ENCODE measurements at places on chromosomes 16 and 17. TPM values are rescaled to one million over a fixed set of nuclear protein-coding genes. Genes with fewer than 3 reads are reported as not detected.

The NPIPB6 gene
- total RNA-seq: 3.2 TPM

The ERN2 gene
- total RNA-seq: not detected

The ADCY7 gene
- total RNA-seq: 203 TPM

The TAT gene
- total RNA-seq: not detected

The MSLN gene
- total RNA-seq: not detected

The TP53 gene
- total RNA-seq: 61.2 TPM

GRCh38 chr17:28327031-28327607 is 8.1 kb downstream of the TMEM97 start:
- DNase-seq: no peak

- no peak for DNase-seq
These were observed 1.8 kb downstream of the SLC12A4 start for GRCh38 chr16:67966549-67967182.

- no peak for DNase-seq
These were observed 68.4 kb upstream of the NKD1 start for GRCh38 chr16:50479771-50480170.

DNA sequence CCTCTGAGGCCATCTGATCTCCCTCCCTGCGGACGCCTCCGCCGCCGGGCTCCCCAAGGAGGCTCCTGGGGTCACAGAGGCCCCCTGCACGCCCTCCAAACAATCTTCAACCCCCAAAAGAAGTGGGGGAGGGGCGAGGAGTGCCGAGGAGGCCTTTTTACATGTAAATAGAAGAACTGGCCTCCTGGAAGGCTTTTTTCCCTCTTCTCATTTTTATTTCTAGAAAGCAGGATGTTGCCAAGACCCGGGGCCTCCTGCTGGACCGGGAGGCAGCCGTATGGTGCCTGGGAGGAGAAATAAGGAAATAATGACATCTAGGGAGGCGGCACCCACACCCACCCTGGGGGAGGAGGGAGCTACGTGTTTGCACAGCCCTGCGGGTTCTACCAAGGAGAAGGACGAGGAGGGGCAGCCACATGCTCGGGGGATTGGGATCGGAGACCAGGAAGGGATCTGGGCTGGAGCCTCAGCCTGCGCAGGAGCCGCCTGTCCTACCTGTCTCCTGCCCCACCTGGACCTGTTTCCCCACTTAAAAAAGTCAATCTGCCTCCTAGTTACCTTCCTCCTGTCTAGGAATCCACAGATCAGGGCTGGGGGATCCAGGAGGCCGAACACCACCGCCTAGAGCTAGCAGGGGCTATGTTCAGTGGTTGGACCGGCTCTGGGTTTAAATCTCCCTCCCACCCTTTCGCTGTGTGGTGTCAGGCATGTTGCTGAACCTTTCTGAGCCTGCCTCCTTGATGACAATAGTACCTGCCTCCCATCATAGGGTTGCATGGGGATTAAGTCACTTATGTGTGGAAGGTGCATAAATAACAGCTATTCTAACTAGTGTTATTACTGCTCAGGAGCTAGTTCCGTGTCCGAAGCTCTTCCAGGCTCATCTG is 175.7 kb upstream of the GSE1 start:
- no peak for DNase-seq

DNA sequence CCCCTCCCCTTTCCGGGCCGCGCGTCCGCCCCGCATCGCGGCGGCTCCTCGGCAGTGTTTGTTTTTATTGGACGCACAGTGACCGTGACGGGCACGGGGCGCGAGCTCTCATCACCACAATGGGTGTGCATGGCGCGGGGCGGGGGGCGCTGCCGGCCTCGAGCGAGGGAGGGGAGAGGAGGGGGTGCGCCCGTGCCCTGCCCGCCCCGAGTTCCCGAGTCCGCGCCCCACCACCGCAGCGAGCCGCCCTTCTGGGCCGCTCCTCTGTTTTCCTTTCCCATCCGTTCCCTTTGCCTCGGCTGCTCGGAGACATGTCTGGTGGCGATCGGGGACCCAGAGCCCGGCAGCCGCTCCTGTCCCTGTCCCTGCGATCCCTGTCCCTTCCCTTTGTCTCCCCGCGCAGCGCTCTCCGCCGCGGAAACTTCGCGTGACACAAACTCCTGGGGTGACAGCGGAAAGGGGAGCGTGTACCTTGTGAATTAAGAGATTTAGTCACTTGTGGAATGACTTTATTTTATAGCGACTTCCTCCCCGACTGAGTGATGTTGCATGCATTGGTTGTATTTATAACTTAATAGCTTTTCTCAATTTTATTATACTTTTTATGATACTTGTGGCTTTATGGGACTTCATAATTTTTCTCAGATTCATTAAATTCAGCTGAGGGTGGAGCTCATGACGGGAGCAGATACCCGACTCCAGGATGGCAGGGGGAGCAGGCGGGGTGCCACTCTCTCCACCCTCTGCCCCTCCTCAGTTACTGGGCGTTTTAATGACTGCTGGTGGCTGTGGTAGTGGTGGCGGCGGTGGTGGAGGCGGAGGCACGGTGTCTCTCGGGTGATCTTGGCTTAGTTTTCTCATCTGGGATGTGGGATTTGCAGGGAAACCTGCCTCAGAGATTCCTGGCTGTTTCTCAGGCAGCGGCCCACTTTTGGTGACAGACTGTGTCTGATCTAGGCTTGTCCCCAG is 40.8 kb downstream of the MRM1 start:
- no peak for DNase-seq

GRCh38 chr16:70454222-70455034 is at the start of gene FCSK:
FCSK (plus strand) TSS chr16:70454595; CDS start chr16:70463191, 8,596 bp downstream.
- DNase-seq: peak; percentile 49

- DNase-seq: no peak
These were observed 10.1 kb upstream of the KREMEN2 start for GRCh38 chr16:2953706-2954627.

- DNase-seq: no peak
These were observed 11.9 kb downstream of the TBX2 start for GRCh38 chr17:61411261-61412142.

DNA sequence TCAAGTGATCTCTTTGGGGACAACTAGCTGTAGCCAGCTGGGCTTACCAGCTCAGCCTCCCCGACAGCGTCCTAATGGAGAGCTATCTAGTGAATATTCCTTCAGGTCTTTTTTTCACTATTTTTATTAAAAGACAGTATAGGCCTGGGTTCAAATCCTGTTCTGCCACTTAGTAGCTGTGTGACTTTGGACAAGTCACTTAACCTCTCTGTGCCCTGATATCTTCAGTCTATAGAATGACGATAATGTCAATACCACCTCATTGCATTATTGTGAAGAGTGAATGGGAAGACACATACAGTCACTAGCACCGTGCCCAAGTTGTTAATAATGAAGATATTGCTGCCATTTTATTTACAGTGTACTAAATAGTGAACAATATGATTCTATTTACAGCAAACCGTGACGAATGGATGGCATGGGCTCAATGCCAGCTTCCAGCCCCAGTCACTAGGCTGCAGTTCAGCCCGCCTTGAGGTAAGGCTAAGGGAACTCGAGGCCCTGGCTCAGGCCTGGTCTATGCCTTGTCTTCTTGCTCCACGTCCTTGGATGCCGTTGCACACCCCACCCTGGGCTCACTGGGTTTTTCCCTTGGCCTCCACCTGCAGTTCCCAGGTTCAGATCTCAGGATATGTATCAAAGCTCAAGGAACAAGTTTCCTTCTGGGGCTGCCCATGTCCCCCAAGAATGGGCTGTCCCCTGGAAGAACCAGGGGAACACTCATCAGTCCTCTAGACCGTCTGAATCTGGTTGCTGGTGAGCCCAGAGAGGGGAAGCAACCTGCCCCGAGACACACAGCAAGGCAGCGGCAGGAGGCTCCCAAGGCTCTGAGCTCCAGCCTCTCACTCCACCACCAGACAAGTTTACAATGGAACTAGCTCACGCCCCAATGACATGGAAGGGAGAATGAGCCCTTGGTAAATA is 95.4 kb upstream of the TNRC6C start:
- DNase-seq: no peak

DNA sequence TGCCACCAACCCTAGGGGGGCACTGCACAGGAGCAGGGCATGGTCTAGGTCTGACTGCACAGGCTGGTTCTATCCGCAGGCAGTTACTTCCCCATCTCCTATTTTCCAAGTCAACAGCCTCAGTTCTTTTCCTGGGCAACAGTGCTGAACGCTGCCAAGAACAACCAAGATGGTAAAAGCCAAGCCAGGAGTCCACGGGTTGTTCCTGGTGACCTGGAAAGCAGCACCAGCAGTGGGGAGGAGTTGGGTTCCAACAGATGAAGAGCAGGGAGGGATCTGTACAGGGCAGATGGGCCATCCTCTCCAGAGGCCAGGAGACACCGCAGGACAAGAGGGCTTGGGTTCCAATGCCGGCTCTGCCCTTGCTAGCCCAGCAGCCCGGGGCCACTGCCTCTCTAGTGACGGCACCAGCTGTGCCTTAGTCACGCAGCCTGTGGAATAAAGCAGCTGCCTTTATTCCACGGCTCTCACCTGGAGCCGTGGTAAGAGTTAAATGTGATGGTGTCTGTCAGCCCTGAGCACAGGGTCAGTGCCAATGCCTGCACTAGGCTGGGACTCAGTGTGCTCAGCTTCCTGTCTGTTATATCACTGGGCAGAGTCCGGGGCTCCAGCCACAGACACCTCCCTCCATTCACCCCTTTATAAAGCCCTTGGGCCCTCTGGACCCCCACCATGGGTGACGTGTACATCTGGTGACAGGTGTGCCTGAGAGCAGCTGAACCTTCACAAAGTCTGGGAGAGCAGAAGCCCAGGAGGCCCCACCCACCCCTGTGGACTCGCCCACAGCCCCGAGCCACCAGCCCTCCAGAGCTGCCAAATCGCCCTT is 44.9 kb downstream of the MARF1 start:
- no peak for DNase-seq

GRCh38 chr16:30948667-30949649 is at the start of gene ORAI3:
ORAI3 (plus strand) TSS chr16:30949068; CDS start chr16:30949290, 222 bp downstream.
- DNase-seq: no peak

DNA sequence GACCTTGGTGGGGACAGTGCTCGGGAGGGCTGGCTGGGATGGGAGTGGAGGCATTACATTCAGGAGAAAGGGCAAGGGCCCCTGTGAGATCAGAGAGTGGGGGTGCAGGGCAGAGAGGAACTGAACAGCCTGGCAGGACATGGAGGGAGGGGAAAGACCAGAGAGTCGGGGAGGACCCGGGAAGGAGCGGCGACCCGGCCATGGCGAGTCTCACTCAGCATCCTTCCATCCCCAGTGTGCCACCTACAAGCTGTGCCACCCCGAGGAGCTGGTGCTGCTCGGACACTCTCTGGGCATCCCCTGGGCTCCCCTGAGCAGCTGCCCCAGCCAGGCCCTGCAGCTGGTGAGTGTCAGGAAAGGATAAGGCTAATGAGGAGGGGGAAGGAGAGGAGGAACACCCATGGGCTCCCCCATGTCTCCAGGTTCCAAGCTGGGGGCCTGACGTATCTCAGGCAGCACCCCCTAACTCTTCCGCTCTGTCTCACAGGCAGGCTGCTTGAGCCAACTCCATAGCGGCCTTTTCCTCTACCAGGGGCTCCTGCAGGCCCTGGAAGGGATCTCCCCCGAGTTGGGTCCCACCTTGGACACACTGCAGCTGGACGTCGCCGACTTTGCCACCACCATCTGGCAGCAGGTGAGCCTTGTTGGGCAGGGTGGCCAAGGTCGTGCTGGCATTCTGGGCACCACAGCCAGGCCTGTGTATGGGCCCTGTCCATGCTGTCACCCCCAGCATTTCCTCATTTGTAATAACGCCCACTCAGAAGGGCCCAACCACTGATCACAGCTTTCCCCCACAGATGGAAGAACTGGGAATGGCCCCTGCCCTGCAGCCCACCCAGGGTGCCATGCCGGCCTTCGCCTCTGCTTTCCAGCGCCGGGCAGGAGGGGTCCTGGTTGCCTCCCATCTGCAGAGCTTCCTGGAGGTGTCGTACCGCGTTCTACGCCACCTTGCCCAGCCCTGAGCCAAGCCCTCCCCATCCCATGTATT is 1.1 kb downstream of the CSF3 start:
- DNase-seq: no peak

- DNase-seq: no peak
These were observed 275.8 kb upstream of the MAF start for GRCh38 chr16:79876332-79876730.

GRCh38 chr17:28702026-28702751 is 9.5 kb downstream of the PROCA1 start:
- DNase-seq: no peak

DNA sequence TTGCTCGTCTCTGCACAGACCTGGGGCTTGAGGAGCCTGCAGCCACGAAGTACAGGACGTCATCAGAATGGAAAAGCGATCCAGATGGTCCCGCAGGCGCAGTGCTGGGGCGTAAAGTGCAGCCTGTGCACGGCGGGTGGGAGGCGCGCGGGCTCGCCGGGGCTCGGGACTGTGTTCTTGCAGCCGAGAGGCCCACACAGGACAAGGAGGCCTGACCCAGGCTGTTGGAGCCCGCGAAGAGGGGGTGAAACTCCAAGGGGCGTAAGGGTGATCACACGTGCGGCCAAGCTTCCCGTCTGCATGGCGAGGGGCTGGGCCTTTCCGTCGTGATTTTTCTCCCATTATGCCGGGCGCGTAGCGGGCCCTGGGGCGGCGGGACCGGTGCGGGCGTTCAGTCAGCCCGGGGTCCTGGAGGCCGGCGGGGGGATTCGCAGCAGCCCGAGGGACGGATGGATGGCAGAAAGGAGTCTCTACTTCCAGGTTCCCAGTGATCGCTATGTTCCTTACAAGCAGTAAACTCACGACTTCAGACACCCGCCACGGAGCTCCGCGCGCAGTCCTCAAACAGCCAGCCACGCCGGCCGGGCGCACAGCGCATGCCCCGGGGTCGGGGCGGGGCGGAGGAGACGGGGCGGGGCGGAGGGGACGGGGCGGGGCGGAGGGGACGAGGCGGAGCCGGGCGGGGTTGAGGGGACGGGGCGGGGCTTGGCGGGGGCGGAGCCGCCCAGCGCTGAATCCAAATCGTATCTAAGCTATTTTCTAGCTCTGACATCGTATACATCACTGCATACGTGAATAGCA is 141.0 kb upstream of the KCNJ18 start:
- DNase-seq: peak; percentile 77

GRCh38 chr17:19295473-19296135 is 58.4 kb downstream of the EPN2 start:
- DNase-seq: no peak

GRCh38 chr17:82979718-82980117 is 99.7 kb upstream of the METRNL start:
- DNase-seq: no peak

DNA sequence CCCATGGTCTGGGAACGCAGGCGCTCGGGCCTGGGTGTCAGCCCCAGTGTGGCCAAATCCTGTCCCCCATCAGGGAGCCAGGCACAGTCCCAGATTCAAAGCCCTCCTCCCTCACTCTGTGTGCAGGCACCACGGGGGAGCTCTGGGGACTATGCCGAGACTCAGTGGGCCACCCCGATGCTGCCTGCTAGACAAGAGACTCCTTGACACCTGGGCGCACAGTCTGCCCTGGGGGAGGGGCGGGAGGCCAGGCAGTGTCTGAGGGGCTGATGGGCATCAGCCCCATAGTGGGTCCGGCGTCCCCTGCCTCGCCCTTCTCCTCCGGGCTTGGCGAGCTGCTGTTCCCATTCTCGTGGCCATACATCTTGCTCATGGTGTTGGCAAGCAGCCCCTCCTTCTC is 8.5 kb upstream of the CD79B start:
- no peak for DNase-seq

GRCh38 chr17:14058051-14058450 is 11.3 kb upstream of the COX10 start:
- DNase-seq: no peak
